ENCODE measurements at places on chromosomes 11 and 22.

DNA sequence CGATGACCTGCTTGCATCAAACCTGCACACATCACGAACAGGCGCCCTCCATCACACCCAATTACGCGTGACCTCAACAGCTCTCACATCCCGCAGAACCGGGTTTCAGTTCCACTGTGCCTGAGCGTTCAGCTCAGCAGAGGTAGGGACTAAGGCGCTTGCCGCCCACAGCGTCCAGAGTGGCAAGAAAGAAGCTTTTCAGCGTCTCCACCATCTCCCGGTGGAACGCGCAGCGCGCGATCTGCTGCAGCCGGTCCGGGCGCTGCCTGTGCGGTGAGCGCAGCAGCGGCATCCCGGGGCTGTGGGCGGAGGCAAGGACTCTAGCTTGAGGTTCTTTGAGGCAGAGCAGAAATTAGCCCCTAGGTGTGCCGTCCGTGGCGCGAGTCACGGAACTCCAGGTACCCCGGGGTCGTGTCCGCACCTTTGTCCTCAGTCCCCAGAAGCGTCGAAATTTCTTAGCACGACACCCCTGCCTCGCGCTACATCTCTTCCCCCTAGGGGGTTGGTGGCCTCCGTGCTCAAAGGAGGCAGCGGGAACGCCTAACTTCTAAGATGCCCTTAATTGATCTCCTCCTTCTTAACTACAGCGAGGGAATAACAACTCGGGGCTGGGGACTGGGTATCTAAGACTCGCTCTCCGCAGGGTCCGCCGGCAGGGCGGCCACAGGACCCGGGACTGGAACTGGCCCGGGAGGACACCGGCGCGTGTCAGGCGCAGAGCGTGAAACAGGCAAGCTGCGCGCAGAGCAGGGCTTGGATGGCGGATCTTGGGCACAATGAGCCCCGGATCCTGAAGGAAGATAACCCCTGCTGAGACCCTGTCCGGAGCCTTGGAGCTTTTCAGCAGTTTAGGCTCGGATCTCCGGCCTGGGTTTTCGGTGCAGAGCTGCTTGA is 1.7 kb upstream of the CALCA start:
- DNase-seq = peak; percentile 5

DNA sequence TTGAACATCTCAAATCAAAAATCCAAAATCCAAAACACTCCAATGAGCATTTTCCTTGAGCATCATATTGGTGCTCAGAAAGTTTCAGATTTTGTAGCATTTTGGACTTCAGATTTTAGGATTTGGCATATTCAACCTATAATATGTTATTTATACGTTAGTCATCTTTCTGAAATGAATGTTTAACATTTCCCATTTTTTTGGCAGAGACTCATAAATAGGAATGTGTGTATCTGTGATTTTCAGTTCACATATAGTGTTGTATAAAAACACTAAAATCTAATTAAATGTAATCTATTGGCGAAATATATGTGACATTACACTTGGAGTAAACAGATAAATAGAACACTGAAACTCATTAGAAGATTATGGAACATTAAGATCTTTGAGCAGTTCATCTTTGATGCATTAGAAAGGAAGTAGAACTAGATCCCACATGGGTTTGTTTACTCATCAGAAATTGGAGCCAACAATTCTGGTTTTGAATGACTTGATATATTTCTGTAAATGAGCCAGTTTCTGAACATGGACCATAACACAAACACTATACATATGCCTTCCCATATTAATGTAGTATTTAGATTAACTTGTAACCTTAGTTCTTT is 153.1 kb downstream of the UVRAG start:
- no peak for DNase-seq

DNA sequence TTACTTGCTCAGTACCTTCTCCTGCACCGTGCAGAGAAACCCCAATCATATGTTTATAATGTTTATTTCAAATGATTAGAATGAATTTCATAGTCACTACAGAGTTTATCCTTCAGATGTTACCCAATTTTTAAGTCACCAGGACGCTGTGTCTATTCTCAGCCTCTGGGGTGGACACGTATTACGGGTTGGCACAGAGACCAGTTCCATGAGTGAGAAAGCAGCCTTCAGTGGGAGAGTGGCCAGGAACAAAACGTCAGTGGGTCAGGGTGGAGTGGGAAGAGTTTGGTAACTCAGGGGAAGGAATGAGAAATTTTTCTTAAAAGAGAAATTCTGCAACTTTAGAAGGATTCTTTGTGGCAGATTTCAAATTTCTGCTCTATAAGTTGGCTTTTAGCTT is 77.1 kb upstream of the MTMR2 start:
- no peak for DNase-seq

DNA sequence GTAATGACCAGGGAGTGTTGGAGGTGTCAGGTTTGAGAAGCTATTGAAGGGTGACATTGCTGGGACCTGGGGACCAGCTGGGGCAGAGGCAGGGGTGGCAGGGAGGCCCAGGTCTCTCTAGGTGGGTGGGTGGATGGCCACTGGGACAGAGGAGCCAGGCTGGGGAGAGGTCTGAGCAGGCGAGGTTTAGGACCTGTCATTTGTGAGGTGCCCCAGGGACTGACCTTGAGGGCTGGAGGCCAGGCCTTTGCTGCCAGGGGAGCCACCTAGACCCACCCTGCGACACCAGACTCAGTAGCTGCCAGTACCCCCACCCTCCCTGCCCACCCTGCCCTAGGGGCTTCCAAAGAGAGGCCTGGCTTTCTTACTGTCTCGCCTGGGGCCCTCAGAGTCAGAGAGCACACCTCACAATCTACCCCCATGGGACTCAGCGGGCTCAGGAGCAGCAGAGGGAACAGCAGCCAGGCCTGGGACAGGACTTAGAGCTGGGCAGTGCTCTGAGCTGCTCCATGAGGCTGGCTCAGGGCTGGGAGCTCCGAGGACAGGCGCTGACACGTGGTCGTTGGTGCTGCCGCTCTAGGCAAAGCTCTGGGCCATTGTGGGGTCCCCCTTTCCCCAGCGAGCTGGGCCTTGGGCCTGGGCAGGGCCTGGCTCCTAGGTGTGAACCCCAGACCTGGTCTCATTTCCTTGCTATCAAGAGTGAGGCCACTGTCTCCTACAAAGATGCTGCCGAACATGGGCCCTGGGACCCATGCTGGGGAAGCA is 28.6 kb upstream of the PPARA start:
- DNase-seq = no peak
